SJCRH30 (cell line): ENCODE measurements at places on chromosomes 6 and 20.

- DNase-seq, result peak; percentile 16
Observed at GRCh38 chr6:156395276-156395675, 381.9 kb upstream of the ARID1B start.

DNA sequence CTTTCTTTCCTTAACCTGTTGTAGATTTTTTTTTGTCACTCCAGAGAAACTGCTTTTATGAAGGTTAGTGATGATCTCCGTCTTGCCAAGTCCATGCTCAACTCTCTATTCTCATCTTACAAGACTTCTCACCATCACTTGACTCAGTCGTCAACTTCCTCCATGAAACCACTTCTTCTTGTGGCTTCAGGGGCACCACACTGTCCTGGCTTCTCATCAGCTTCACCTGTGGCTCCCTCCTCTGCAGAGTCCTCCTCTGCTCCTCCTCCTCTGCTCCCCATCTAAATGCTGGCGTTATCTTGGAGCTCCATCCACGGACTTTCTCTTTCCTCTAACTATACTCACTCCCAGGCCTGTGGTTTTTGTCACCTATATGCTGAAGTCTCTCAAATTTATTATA is 187.5 kb downstream of the BACH2 start:
- DNase-seq, result no peak

- DNase-seq, result no peak
Observed at GRCh38 chr6:112144145-112144926, 56.9 kb downstream of the FAM229B start.

GRCh38 chr6:27135087-27135657 is 112.3 kb upstream of the PRSS16 start:
- no peak for DNase-seq

- no peak for DNase-seq
Observed at GRCh38 chr6:130851026-130851425, 23.8 kb downstream of the SMLR1 start.

DNA sequence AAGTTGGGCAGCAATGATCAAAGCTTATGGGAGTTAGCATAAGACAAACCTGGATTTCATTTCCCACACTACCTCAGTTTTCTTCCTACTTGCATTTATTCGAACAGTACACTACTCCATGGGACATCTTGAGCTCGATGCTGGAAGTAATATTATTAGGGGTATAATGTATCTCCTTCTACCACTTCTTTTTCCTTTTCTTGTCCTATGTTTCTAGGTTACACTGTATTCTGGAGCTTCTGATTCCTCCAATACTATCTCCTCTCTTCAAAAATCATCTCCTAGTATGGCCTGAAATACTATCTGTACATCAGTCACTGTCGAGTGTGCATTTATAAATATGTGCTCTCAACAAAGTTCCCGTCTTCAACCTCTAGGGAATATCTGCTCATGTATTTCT is 124.4 kb downstream of the MAP7 start:
- DNase-seq, result no peak

- no peak for DNase-seq
Observed at GRCh38 chr6:31004794-31005193, 5.5 kb upstream of the MUC22 start.

DNA sequence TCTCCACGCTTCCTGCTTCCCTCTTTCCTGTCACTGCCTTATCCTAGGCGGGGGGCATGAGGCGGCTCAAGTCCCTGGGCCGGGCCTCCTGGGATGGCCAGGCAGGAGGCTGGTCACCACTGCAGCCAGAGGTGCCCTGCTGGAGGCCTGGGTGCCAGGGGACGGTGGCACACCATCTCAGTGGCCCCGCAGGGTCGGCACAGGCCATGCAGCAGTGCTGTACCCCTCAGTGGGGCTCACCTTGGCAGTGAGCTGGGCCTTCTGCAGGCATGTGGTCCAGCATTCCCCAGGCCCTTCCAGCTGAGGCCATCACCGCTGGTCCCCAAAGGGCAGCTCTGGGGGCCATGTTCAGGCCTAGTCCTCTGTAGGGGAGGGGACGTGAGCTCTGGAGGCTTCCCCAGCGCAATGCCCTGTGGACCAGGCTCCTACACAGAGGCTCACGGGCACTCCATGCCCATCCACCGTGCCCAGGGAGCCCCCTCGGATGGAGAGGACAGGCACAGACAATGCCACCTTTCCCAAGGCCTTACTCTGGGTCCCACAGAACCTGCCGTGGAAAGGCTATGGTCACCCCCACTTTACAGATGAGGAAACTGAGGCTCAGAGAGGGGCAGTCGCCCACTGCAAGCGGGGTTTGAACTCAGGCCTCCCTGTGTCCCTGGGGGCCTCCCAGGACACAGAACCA is 123.8 kb downstream of the TAF4 start:
- DNase-seq, result no peak
